ENCODE measurements at places on chromosomes 1 and 21.

DNA sequence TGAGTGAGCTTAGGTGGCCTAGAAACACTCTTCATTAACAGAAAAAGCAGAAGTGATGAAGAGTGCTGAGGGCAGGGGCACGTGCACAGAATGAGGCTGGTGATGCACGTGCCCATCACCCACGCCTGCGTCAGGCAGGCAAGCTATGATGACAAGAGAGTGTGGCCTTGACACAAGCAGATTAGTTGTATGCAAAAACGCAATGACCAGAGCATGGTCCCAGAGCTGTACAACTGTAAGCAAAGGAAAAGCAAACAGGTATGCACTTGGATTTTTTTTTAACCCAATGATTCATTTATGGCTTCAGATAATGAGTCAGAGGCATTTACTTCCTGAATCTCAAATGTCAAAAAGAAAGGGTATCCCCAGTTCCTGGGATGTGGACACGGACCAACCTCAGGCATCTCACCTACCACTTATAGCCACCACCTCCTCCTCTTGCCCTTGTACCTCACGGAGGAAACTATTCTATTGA lies 9.1 kb upstream of the TMEM61 start:
- DNase-seq = no peak

DNA sequence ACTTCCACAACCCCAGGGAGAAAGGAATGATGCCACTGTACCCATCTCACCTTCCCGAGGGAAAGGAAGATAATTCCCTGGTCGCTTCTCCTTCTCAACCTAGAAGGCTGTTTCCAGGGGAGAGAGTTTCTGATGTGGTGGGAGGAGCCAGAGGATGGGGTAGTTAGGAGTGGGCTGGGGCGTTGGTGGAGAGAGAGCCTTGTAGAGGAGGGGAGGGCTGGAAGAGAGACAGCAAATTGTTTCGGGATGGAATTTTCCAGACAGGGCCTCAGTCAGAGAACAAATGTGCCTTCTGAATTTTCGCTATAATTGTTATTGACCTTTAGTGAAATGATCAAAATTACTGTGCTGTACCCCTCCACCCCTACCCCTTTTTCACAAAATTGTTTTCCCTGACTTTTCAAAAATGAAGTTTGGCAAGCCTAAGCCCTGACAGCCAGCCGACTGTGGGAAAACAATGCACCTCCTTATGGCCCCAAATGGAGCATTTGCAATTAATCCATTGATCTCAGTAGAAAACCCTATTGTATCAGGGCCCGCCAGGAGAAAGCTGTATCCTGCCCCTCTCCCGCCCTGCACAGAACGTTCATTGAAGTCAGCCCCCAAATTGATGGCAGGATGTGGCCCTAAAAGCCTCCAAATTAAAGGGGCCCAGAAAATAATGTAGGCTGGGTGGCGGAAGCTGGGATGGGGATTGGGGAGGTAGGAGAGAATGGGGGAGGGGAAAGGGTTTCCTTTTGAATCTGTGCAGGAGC lies 69.1 kb upstream of the JUN start:
- no peak for DNase-seq

GRCh38 chr1:175826705-175827104 lies 83.3 kb upstream of the TNR start:
- no peak for DNase-seq

GRCh38 chr1:10216090-10216749 lies 5.8 kb downstream of the KIF1B start:
- no peak for DNase-seq

DNA sequence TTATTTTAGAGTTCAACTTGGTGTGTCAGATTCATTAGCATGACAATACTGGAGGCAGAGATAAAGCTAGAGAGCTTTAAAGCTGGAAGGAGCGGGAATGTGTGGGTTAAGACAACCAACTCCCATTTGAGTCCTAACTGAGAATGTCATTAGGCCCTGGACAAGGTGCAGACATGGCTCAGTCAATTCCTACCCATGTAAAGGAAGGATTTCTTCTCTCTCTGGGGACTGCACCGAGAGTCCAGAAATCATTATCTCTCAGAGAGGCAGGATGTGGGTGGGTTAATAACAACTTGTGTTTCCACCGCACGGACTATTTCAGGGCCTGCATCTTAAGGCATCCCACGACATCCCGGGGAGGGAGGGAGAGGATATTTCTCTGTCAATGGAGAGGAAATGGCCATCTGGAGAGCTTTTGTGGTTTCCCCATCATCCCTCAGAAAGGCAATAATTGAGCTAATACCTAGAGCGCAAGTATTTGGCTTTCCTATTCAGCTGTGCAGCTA lies 46.7 kb upstream of the SARS1 start:
- no peak for DNase-seq

- DNase-seq = peak; percentile 74
Measured at GRCh38 chr1:7539769-7540175, 231.3 kb upstream of the VAMP3 start.

- no peak for DNase-seq
Measured at GRCh38 chr21:36841866-36842265, 124.6 kb downstream of the HLCS start.

All from K562 (cell line).